ENCODE measurements at places on chromosomes 3 and 15. TPM values are rescaled to one million over a fixed set of nuclear protein-coding genes. Genes with fewer than 3 reads are reported as not detected.

The OR5H6 gene
- not detected for total RNA-seq

The ZNF639 gene
- total RNA-seq, result 47.6 TPM

The FBXL22 gene
- total RNA-seq, result 16.0 TPM

The ALDH1A3 gene
- total RNA-seq, result 25.4 TPM

The GOLGA6L10 gene
- 0.44 TPM for total RNA-seq

The NANOGP8 gene
- 0.27 TPM for total RNA-seq

The FBXO40 gene
- total RNA-seq, result 2.4 TPM

DNA sequence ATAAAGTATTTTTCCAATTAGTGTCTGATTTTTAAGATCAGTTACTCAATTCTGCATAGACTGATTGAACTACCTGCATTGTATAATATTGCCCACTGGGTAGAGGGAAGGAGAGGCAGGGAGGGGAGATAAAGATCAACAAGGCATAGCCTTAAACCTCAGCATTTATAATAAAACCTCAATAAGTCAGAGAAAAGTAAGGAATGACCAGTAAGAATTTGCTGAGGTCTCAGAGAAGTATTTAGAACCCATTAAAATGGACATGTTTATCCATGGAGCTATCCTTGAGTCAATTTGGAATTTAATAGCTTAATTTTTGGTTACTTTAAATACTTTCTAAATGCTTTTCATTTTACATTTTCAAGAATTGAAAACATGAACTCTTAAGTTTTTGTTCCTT is 62.5 kb downstream of the ARMC8 start:
- DNase-seq, result no peak

GRCh38 chr3:71815340-71816067 is 30.6 kb upstream of the PROK2 start:
- DNase-seq, result peak; percentile 23

- DNase-seq, result no peak
Observed at GRCh38 chr15:84979651-84980050, 2.0 kb upstream of the PDE8A start.

GRCh38 chr15:38461066-38461833 is 7.3 kb downstream of the FAM98B start:
- no peak for DNase-seq
